ENCODE measurements at places on chromosomes 5 and 9.

- DNase-seq: no peak
Observed at GRCh38 chr9:69276775-69277174, 48.2 kb upstream of the ENTREP1 start.

DNA sequence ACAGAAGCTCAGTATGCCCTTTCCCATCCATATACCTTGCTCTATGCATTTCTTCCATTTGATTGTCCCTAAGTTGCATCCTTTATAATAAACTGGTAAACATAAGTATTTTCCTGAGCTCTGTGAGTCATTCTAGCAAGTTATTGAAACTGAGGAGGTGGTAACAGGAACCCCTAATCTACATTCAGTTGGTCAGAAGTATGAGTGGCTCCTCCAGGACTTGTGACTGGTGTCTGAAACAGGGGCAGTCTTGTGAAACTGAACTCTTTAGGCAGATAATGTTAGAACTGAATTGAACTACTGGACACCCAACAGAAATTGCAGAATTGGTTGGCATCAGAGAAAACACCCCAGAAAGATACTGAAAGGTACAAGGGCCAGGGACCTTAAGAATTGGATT, 133.1 kb upstream of the POU5F2 start:
- DNase-seq: no peak

GRCh38 chr5:174187481-174187880, 142.0 kb downstream of the NSG2 start:
- DNase-seq: no peak

- DNase-seq: no peak
Observed at GRCh38 chr5:3650320-3650719, 54.7 kb downstream of the IRX1 start.

GRCh38 chr5:25649628-25650265, 1005.0 kb upstream of the CDH10 start:
- no peak for DNase-seq

GRCh38 chr5:82309091-82309531, 31.0 kb upstream of the RPS23 start:
- no peak for DNase-seq

- DNase-seq: no peak
Observed at GRCh38 chr5:34699155-34700077, 43.3 kb downstream of the RAI14 start.

DNA sequence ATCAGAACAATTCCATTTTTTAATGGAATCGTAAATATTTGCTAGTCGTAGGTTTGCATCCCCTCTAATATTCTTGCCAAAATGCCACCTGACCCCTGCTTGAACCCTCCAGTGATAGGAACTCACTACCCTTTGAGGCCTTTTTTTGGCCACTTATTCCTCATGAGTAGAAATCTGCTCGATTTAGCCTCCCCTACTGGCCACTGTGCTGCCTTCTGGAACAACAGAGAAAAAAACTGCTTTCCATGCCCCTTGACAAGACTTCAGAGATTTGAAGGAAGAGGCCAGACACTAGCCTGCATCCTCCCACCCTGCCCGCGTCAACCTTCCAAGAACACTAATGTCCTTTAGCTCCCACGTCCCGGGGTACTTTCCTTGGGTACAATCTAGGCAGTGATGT, 4.1 kb downstream of the CCDC69 start:
- no peak for DNase-seq

- DNase-seq: no peak
Observed at GRCh38 chr9:80498001-80498555, 926.3 kb downstream of the TLE4 start.

- DNase-seq: peak; percentile 57
Observed at GRCh38 chr5:102681403-102681983, 73.6 kb upstream of the PAM start.

- DNase-seq: no peak
Observed at GRCh38 chr5:6261256-6261655, 117.1 kb downstream of the MED10 start.

DNA sequence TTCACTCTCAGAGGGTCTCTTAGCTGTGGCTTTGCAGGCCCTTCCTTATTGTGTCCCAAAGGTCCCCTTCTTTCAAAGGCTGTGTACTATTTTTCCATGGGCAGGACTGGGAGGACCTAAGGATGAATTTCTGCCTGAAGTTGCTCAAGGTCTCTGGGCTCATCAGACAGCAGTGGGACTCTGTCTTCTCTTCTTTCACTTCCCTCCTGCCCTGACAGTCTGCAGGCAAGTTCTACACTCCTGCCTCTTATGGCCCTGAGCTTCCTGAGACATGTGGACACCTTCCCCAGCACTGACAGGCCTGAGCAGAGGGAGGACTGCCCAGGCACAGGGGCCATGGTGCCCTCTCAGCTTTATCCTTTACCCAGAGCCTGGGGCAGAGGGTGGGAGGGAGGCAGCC, 14.8 kb downstream of the ENHO start:
- no peak for DNase-seq

GRCh38 chr5:100760688-100761087, 142.4 kb downstream of the ST8SIA4 start:
- no peak for DNase-seq

GRCh38 chr9:94182532-94182931, 76.6 kb upstream of the ZNF169 start:
- DNase-seq: no peak

DNA sequence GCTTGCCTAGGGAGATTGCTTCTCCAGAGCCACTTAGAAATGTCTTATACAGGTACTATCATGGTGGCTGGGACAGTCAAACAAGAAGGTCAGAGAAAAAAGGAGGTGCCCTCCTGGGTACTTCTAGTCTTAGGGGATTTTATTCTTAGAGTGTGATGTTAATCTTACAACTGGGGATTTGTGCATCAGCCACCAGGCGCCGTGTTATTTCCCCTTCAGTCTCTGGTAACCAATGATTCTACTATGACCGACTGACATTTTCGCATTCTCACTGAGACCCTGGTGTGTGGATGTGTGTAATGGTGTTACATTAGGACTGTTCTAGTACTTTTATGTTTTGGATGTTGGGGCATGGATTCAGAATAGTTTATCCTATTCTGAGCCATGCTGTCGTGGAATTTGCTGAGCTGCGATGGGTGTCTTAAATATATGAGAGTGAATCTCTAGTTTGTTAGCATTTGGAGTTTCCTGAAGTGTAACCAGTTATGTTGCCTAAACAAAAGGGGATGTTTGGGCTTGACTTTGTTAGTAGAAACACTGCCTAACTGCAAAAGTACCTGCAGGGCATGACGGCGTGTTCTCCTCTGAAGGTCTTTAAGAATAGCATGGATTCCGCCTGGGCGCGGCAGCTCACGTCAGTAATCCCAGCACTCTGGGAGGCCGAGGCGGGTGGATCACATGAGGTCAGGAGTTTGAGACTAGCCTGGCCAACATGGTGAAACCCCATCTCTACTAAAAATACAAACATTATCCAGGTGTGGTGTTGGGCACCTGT, 175.2 kb upstream of the DAP start:
- DNase-seq: no peak

GRCh38 chr9:38074441-38074961, 5.5 kb upstream of the SHB start:
- DNase-seq: no peak

DNA sequence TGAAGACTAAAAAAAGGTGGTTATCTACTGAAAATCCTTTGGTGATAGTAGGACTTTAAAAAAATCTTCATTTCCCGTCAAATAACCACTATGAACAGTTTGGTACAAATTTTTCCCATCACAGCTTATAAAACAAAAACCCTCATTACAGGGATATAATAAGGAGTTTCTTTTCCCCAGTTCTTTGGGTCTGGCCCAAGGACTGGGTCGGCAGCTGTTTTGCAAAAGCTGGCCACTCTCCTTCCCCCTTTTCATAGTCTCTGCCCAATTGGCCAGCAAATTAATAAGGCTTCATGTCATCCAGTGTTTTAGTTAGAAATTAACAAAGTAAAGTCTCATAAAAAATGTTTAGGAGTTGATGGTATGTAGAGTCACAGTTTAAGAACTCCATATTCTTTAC, 47.0 kb upstream of the PDE8B start:
- DNase-seq: no peak

DNA sequence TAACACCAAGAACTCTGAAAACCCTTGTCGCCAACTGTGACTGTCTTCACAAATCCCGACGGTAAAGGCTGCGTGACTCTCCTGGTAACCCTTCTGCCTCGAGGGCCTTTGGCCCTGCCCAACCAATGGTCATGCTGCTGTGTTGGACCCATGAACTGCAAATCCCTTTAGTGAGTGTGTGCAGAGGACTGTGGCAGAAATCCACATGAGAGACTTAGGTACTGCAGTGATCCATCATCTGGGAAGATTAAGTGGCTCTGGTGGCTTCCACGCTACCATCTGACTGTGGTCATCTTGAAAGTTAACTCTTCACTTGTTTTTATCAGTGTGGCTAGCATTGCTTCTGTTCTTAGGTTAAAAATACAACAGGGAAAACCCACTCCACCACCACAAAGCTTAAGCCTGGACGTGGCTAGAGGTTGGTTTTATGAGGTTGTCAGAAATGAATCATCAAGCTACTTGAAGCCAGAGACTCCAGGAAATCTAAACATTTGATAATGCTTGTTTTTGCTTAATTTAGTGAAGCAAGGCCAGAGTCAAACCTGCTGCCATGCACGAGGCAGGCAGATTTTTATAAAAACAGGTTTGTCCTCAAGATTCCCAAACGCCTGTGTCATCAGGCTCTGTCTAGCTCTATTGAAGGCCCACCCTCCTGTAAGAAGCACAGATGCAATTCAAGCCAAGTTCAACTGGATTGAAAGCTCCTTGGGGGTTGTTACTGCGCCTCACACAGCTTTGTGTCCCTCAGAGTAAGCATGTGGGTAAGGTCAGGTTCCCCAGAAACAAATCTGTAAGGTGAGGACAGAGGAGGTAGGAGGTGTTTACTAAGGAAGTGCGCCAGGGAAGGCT, 52.7 kb upstream of the ERCC6L2 start:
- DNase-seq: peak; percentile 7
